Ascending aorta (tissue), 2 donors: ENCODE measurements at places on chromosomes 5 and 9.

DNA sequence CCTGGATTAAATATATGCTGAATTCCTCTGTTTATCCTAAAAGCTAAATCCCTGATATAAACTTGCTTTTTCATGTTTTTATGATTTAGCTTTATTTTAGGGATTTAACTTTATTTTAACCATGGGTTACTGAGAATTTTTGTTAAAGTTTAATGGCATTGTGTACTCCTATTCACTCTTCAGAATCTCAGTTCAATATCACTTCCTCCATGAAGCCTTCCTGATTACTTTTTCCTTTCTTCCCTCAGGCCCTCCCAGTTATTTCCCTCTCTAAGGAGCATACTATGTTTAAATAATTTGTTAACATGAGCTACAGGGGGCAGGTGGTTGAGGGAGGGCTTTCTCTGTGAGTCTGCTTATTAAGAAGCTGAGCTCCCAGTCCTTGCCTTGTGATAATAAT lies 149.9 kb downstream of the MTX3 start:
- no peak overlapping the region for H3K27ac ChIP-seq
- no peak overlapping the region for H3K4me3 ChIP-seq
- no peaks in the 10 kb centered on the region for H3K36me3 ChIP-seq
- no peak for DNase-seq

GRCh38 chr5:113187906-113188305 lies 211.3 kb downstream of the DCP2 start:
- H3K4me3 ChIP-seq, result no peak overlapping the region
- no peaks in the 10 kb centered on the region for H3K4me1 ChIP-seq
- no peak overlapping the region for H3K27ac ChIP-seq
- no peaks in the 10 kb centered on the region for H3K36me3 ChIP-seq

- no peaks in the 10 kb centered on the region for H3K36me3 ChIP-seq
- no peak overlapping the region for H3K4me3 ChIP-seq
- H3K27me3 ChIP-seq, result no peaks in the 10 kb centered on the region
These were observed 22.0 kb upstream of the DMRTA1 start for GRCh38 chr9:22424616-22425015.

DNA sequence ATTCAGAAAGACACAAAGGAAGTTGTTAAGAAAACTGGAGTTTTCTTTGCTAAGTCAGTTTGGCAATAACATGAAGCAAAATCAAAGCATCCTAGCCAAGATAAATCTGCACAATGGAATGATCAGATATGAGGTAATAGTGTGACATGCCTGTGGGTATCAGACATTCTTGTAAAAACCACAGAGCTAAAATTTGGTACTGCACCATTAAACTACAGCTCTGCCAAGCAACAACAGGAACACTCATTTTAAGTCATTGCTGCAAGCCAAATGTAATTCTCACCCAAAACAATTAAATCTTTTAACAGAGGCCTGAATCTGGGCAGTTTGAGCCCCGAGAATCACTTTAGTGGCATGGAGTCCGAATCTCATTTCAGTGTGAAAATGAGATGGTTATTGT lies 96.6 kb downstream of the VCAN start:
- no peak for DNase-seq
- H3K4me3 ChIP-seq, result no peak overlapping the region
- peaks cover 5% of the 10 kb centered on the region for H3K4me1 ChIP-seq

DNA sequence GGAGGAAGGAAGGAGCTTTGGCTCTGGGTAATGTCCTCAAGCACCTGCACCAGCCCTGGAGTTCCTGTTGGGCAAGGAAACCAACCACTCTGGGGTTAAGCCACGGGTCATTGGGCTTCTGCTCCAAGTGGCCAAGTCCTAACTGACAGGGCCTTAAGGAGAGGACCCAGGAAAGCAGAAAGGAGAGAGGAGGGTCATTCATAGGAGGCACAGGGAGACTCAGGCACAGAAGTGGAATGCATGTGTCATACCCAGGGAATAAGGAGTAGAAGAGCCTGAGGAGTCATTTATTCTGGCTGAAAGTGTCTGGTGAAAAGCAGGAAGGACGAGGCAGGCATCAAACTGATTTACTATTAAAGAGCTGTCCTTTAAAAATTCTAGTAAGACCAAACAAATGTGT lies 129.2 kb downstream of the DMRT2 start:
- no peaks in the 10 kb centered on the region for H3K36me3 ChIP-seq
- no peaks in the 10 kb centered on the region for H3K4me1 ChIP-seq
- H3K4me3 ChIP-seq, result no peak overlapping the region
- DNase-seq, result no peak

GRCh38 chr9:89659891-89660685 lies 55.3 kb downstream of the GADD45G start:
- no peak overlapping the region for H3K4me3 ChIP-seq
- H3K27ac ChIP-seq, result no peak overlapping the region
- H3K27me3 ChIP-seq, result no peaks in the 10 kb centered on the region
- H3K36me3 ChIP-seq, result no peaks in the 10 kb centered on the region
- peaks cover 11% of the 10 kb centered on the region for H3K4me1 ChIP-seq

- no peak overlapping the region for H3K4me3 ChIP-seq
- peaks cover under 1% of the 10 kb centered on the region for H3K36me3 ChIP-seq
- no peaks in the 10 kb centered on the region for H3K4me1 ChIP-seq
- no peak overlapping the region for H3K27ac ChIP-seq
- DNase-seq, result no peak
These were observed 18.1 kb downstream of the LRRC70 start for GRCh38 chr5:62596691-62597090.

DNA sequence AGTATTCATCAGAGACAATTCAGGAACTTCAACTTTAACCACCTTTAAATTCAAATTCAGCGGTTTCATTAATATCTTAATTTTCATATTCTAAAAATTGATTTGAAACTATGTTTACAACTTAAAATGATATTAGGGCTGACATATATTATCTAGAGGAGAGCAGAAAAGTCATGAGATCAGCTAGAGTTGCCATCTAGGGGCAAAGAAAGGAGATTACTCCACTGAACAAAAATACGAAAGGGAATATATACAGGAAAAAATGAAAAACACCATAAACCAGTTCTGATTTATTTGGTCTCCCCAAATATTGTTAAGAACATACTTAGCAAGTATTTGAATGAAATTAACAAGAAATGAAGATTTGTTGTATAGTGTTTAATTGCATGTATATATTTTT lies 946.3 kb downstream of the DTWD2 start:
- H3K4me3 ChIP-seq, result no peak overlapping the region
- no peaks in the 10 kb centered on the region for H3K36me3 ChIP-seq
- no peaks in the 10 kb centered on the region for H3K27me3 ChIP-seq
- no peak for DNase-seq

GRCh38 chr5:2005101-2006041 lies 122.6 kb upstream of the IRX4 start:
- H3K4me3 ChIP-seq, result no peak overlapping the region
- DNase-seq, result no peak
- no peaks in the 10 kb centered on the region for H3K4me1 ChIP-seq
- no peaks in the 10 kb centered on the region for H3K36me3 ChIP-seq
- no peak overlapping the region for H3K27ac ChIP-seq
- no peaks in the 10 kb centered on the region for H3K27me3 ChIP-seq

DNA sequence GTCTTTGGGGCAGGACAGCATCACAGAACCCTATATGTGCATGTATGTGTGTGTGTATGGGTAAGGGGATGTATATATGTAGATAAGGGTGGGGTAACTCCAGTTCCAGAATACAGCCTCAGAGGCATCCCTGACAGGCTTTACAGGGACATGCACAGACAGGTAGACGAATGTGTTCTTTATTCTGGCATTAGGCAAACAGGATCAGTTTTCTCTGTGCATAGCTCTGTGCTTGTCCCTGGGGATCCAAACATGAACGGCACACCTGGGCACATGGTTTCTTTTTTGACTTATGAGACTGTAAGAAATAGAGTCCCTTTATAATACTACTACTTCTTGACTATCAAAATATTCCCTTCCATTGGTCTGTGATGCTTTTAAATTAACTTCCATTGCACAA lies 120.6 kb downstream of the TRIO start:
- H3K4me1 ChIP-seq, result peaks cover 41% of the 10 kb centered on the region
- DNase-seq, result no peak
- H3K27ac ChIP-seq, result no peak overlapping the region
- no peak overlapping the region for H3K4me3 ChIP-seq
- no peaks in the 10 kb centered on the region for H3K27me3 ChIP-seq

DNA sequence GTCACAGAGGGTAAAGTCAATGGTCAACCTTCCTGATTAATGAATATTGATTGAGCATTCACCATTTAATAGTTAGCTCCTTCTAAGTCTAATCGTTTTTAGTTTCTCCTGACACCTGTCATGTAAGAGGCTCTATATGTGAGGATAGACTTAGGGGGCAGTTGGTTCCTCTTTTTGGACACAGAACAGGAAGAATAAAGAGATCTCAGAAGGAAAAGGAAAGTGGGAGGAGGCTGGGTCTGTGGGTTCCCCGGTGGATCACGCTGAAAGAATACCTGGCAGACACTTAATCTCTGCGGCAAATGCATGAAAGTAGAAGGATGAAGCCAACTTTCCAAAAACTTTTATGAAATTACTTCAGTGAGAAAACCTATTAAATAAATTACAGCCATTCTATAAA lies 98.4 kb downstream of the PDE4D start:
- H3K27me3 ChIP-seq, result no peaks in the 10 kb centered on the region
- H3K36me3 ChIP-seq, result no peaks in the 10 kb centered on the region
- no peak overlapping the region for H3K4me3 ChIP-seq
- H3K4me1 ChIP-seq, result peaks cover 21% of the 10 kb centered on the region
- H3K27ac ChIP-seq, result no peak overlapping the region
- no peak for DNase-seq

DNA sequence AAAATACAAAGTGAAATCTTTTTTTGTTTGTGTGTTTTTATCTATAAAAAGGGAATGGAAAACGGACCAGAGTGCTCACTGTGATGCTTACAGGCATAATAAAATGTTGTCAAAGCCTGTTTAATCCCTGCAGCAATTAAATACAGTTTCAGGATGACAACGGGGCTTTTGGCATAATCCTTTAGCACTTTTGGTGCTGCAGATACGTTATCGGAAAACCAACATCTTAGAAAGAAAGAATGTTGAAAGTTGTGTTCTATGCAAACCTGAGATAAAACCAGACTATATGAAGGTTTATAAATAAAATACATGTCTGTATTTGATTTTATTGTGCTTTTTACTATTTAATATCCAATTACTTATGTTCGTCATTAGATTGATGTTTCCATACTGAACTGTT lies 307.4 kb upstream of the DAB2 start:
- H3K27me3 ChIP-seq, result no peaks in the 10 kb centered on the region
- H3K4me3 ChIP-seq, result no peak overlapping the region
- no peaks in the 10 kb centered on the region for H3K36me3 ChIP-seq
- no peak overlapping the region for H3K27ac ChIP-seq
- no peak for DNase-seq
- H3K4me1 ChIP-seq, result no peaks in the 10 kb centered on the region

DNA sequence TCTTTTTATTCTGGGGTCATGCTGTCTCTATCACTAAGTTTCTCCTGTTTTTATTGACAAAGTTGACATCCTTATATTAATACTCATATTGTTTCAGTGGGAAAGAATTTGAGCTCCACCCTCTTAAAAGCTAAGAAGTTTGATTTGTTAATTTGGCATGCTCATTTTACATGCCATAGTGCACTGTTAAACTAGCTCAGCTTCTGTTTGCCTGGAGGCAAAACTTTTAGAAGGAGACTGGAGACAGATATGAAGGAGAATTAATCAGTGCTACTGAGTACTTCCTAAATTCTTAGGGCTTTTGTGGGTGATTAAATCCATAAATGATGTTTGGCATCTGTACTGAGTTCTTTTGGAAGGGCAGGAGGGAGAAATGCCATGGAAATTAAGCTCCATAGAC lies 138.9 kb downstream of the NTRK2 start:
- H3K27me3 ChIP-seq, result no peaks in the 10 kb centered on the region
- H3K27ac ChIP-seq, result no peak overlapping the region
- H3K4me1 ChIP-seq, result peaks cover 3% of the 10 kb centered on the region
- no peaks in the 10 kb centered on the region for H3K36me3 ChIP-seq
- DNase-seq, result no peak

GRCh38 chr5:159286420-159287035 lies 23.4 kb downstream of the UBLCP1 start:
- no peak overlapping the region for H3K4me3 ChIP-seq
- H3K27ac ChIP-seq, result no peak overlapping the region
- H3K27me3 ChIP-seq, result no peaks in the 10 kb centered on the region
- H3K4me1 ChIP-seq, result no peaks in the 10 kb centered on the region
- peaks cover 13% of the 10 kb centered on the region for H3K36me3 ChIP-seq
- no peak for DNase-seq

- no peak for DNase-seq
- no peaks in the 10 kb centered on the region for H3K27me3 ChIP-seq
- H3K27ac ChIP-seq, result no peak overlapping the region
- no peak overlapping the region for H3K4me3 ChIP-seq
- no peaks in the 10 kb centered on the region for H3K36me3 ChIP-seq
These were observed 38.6 kb downstream of the ELOVL7 start for GRCh38 chr5:60805463-60805862.

DNA sequence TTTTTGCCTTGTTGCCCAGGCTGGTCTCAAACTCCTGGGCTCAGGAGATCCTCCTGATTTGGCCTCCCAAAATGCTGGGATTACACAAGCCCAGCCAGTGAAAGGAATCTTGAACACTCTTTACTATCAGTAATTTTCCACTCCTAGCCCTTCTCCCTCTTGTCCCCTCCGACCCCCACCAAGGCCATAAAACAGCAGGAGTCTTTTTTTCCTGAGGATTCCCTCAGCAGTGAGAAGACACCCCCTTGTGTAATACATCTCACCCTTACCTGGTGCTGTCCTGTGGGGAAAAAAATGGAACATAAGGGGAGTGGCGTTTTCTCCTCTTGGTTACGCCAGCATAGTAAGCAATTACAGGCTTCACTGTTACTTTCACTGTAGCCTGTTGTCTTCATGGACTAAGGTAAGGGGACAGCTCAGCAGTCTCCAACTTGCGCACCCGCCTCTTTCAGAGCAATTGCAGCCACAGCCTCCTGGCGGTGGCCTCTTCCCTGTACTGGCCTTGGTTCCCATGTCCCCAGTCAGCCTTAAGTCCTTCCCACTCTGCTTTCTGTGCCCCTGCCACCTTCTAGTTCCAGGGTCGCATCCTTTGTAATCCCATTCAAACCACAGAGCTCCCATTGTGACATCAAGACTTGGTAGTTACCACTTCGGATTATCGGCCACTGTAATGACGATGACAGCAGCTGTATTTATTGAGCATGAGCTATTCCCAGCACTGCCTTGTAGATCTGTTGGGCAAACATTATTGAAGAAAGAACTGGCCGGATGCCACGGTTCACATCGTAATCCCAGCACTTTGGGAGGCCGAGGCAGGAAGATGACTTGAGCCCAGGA lies 10.0 kb downstream of the NAIF1 start:
- DNase-seq, result no peak
- H3K27ac ChIP-seq, result no peak overlapping the region
- H3K4me1 ChIP-seq, result peaks cover 5% of the 10 kb centered on the region
- peaks cover 10% of the 10 kb centered on the region for H3K36me3 ChIP-seq
- H3K27me3 ChIP-seq, result no peaks in the 10 kb centered on the region

GRCh38 chr5:31231177-31231838 lies 37.8 kb downstream of the CDH6 start:
- no peaks in the 10 kb centered on the region for H3K27me3 ChIP-seq
- no peaks in the 10 kb centered on the region for H3K36me3 ChIP-seq
- H3K4me1 ChIP-seq, result peaks cover 16% of the 10 kb centered on the region
- no peak overlapping the region for H3K4me3 ChIP-seq
